Trophoblast cell (in vitro differentiated cells and primary cell): ENCODE measurements at places on chromosomes 5 and 9.
A peak's percentile ranks its signal among the peaks of the same experiment; 100 is the strongest.

GRCh38 chr5:1763548-1763911 is 36.1 kb downstream of the MRPL36 start:
- DNase-seq = peak; percentile 69

- DNase-seq = no peak
These were observed 249.6 kb downstream of the SLIT3 start for GRCh38 chr5:169051351-169051750.

DNA sequence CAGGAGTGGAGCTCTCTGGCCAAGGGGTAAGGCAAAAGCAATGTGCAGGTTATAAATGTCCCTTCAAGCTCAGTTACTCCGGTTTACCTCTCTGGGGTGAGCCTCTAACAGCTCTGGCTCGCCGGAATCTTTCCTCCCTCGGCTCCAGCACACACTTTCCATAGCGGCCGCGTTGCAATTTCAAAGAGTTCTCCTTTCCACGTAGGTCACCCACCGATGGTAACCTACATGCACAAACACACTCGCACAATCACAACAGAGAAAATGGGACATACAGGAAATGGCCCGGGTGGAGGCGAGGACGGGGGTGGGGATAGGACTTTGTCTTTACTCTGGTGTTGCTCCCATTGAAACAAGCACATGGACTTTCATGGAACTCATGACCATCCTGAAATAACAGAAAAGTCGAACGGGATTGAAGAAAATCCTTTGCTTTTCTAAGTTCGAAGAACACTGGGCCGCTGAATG is 1.2 kb downstream of the LHFPL2 start:
- DNase-seq = peak; percentile 21

DNA sequence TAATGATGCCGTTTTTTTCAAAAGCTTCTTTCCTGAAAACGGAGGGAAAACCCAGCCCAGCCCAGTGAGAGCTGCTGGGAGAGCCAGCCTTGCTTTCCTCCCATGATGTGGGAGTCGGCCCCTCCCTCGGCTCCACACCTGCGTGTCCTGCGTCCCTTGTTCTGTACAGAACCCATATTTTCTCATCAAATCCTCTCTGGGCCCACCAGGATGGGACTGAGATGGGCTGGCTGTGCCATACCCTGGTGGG is 8.9 kb downstream of the FLT4 start:
- no peak for DNase-seq

GRCh38 chr5:61732796-61733195 is 400.7 kb downstream of the ZSWIM6 start:
- no peak for DNase-seq

DNA sequence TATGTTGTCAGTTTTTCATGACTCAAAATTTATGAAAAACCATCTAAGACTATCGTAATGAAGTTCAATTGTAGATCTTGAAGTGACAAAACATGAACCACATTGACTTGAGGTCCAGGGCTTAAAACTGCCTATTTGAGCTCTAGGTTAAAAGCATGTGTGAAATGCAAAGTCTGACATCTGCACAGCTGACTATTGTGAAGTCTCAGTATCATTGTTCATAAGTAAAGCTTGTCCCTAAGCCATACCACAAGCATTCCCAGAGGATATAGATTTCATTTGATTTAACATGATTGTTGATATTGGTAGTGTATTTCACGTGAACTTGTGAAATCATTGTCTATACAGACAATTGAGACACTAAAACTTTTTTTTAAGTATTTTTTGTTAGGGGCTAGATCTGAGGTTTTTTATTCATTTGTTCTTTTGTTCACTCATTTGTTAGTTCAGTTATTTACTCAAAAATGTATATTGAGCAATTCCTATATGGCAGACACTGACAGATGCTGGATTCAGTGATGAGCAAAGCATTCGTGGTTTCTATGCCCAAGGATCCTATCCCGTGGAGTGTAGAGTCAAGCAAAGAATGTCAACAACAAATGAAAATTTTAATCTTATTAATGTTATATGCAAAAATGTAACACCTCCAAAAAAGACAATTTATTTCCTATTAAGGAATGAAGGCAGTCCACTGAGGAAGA is 485.2 kb downstream of the RAB3C start:
- DNase-seq = no peak

DNA sequence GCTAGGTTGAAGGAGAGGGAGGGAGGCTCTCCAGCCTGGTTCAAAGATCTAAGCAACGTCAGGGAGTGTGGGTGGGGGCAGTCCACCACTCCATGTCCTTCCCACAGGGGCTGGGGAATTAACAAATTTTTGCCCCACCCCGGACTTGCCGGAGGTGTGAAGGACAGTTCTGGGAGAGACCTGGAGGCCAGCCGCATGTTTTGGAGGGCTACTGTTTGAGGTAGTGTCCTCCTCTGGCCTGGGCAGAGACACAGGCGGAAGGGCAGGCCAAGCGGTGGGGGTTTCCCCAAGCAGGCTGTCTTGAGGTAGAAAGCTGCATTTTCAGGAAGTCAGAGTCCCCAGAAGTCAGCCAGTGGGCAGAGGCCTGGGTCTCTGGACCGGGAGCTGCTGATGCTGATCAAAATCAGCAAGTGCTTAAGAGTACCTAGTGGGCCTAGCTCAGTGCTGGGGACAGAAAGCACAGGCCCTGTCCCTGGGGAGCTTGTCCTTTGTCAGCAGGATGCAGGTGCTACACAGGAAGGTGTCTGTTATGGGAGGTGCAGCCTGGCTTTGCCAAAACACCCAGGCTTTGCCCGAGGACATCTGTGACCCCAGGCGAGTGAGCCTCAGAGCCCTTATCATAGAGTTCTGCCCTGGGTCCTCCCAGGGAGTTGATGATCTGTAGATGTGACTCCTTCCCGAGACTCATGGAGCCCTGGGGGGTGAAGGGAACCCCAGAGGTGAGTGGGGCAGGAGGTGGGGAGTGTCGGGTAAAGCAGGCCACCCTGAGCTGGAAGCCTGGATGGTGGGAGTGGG is 18.5 kb downstream of the JADE2 start:
- no peak for DNase-seq

GRCh38 chr5:28499766-28500290 is 1461.4 kb upstream of the CDH9 start:
- DNase-seq = peak; percentile 19

- DNase-seq = no peak
These were observed 612.6 kb downstream of the EBF1 start for GRCh38 chr5:158487156-158487555.

- DNase-seq = no peak
These were observed 79.0 kb downstream of the KCNIP1 start for GRCh38 chr5:170582644-170583330.

DNA sequence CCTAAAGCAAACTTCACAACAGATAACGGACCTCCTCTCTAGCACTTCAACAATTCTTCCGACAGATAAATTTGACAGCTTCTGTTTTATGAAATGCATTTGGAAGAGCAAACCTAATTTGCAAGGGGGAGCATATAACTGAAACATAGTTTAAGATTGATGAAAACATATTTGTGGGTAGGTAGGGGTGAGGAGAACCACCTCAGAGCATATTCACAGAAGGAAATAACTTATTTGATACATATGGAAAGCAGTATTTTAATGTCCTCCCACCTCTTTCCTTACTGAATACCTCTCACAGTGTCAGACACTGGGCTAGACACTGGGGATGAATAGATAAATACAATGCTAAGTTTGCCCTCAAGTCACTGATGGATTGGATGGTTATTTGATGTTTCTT is 384.8 kb downstream of the MAT2B start:
- no peak for DNase-seq

GRCh38 chr5:90542827-90543519 is 13.6 kb upstream of the LYSMD3 start:
- DNase-seq = no peak

- peak; percentile 20 for DNase-seq
These were observed 23.0 kb upstream of the NSG2 start for GRCh38 chr5:174022384-174023095.

- DNase-seq = peak; percentile 31
These were observed 77.6 kb upstream of the TMC1 start for GRCh38 chr9:72443855-72444254.

- peak; percentile 71 for DNase-seq
These were observed 24.8 kb downstream of the PTBP3 start for GRCh38 chr9:112308588-112308987.

DNA sequence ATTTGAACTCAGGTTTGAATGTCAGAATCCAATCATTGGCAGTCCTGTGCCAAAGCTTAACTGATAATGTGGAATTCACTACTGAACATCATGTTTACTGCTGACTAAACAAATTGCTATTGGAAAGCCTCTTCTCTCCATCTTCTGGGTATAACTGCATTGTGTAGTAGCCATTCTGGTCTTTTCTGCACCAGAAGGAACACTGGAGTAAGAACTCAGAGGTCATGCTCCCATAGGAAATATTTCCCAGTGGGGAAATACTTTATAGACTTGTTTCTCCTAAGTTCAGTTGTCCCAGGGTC is 25.9 kb downstream of the SLC1A3 start:
- DNase-seq = no peak

DNA sequence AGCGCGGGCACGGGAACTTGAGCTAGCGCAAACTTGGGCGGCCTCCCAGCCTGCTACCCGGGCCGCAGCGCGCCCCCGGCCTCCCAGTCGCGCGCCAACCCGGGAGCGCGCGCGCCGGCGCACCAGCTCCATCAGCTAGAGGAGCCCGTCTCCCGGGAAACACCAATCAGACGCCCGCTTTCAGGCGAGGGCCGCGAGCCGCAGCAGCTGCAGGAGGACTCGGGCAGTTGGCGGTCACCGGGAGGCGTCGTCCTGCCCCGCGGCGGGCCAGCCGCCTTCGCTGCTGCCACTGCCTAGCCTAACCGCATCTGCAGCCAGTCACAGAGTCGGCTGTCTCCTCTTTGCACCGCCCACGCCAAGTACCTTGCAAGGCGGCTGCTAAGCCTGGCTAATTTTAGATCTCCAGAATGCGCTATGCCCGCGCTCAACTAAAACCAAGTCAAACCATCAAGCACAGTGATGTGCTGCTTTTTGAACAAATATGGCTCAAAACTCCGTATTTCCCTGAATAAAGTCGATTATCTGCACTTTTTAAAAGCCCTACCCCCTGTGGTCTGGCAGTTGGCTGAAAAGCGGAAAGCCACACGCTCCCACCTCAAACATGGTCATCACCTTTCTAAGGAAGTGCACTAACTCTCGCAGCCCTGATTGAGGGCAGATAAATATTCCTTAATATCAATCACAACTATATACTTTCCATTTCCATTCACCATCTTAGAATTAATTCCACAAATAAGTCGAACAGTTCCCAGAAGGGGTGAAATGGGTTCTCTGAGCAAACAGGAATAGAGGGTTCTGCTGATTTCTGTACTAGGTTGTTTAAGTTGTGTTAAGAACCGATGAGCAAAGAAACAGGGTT is 221.8 kb downstream of the MEF2C start:
- peak; percentile 57 for DNase-seq

DNA sequence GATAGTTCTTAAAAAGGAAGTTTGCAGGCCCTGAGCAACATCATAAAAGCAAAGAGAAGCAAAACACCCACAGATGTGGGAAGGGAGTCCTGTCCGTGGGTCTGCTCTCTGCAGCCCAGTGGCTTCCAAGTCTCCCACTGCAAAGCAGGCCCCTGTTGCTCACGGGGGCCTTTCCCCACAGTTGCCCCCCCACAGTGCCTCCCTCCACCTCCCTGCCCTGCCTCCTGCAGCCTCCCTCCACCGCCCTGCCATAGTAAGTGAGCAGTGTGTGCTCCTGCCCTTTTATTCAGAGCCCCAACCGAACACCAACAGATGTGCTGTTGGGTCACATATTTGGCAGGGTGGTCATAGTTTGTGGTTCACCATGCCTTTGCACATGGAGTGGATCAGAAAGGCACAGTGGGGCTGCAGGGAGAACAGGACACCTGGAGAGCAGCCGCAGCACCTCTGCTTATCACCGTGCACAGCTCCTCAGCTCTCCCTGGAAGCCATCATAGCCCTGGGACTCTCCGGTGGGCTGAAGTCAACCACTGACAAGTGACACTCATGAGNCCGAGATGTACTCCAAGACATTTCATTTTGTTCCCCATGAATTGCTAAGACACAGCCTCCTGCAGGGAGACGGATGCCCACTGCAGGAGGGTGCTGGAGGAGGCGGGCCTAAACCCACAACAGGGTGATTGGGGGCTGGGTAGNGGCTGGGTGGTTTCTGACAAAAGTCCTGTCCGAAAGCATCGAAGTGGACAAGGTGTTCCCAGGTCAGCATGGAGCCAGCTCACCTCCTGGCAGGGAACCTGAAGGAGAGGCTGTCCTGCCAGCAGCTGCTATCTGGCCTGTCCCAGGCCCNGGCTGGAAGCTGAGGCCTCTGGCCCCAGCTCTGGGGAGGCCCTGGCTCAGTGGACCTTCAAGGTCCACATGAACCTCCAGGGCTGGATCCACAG is 278.9 kb downstream of the GADD45G start:
- DNase-seq = no peak

GRCh38 chr9:655875-656274 is 185.6 kb upstream of the DMRT1 start:
- no peak for DNase-seq

GRCh38 chr5:42887575-42887974 is 75.9 kb upstream of the SELENOP start:
- DNase-seq = peak; percentile 86

- no peak for DNase-seq
These were observed 154.4 kb upstream of the COX7C start for GRCh38 chr5:86463339-86463738.

DNA sequence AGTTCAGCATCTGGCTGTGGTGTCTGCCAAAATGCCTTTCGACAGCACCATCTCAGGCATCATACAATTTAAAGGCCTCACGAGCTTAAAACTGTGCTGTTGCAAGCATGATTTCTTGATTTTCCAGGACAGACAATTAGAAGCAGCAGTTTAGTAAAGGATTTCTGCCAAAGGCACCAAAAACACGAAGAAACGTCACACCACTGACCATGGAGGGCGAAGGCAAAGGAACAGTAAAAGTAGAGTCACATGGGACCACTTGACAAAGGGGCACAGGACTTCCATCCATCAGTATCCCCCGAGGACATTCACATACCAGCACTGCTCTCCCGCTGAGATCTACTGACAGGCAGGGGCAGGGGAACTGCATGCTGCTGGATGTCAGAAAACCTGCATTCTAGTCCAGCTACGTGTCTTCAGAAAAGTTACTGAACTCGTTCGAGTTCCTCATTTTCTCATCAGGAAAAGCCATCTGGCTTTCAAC is 70.4 kb upstream of the FBXW11 start:
- DNase-seq = peak; percentile 93
